ENCODE measurements at places on chromosomes 12 and 14. TPM values are rescaled to one million over a fixed set of nuclear protein-coding genes. Genes with fewer than 3 reads are reported as not detected.
A peak's percentile ranks its signal among the peaks of the same experiment; 100 is the strongest.

The ANO2 gene
- not detected for total RNA-seq

The LRIG3 gene
- total RNA-seq: 0.13 TPM

The LRRC10 gene
- total RNA-seq: not detected

The MGAT4C gene
- not detected for total RNA-seq

GRCh38 chr12:3869433-3869832 lies 3.8 kb downstream of the PARP11 start:
- DNase-seq: no peak

DNA sequence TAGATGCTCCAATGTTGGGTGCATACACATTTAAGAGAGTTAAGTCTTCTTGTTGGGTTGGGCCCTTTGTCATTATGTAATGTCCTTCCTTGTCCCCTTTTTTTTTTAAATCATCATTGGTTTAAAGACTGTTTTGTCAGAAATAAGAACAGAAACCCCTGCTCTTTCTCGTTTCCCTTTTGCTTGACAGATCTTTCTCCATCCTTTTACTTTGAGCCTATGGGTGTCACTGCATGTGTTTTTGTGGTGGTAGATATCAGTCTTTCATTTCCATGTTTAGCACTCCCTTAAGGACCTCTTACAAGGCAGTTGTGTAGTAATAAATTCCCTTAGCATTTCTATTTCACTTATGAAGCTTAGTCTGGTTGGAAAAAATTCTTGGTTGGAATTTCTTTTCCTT lies 47.4 kb downstream of the RTN1 start:
- no peak for DNase-seq

The NEUROD4 gene
- not detected for total RNA-seq

DNA sequence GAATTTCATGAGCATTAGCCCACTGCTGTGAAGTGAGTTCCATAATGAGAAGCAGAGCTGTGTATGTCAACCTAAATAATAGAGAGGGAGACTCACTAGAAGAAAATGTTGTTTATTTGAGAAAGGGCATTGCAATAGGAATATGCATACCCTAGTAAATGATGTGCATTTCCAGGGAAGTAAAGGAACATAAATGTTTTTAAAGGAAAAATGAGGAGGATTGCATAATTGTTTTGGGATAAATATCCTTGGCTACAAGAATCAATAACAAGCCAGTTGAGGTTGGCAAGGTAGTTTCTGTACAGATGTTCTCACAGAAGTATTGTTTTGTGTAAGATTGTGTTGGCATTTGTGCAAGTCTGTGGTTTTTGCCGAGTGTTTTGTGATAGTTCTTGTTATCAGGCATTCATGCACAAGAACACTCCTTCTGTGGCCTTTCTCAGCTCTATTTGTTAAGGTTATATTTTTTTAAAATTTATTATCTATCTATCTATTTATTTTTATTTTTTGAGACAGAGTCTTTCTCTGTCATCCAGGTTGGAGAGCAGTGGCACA lies 47.1 kb downstream of the EMP1 start:
- no peak for DNase-seq

- DNase-seq: no peak
These were observed 37.6 kb downstream of the TMEM116 start for GRCh38 chr12:111975161-111975931.

The CD163 gene
- total RNA-seq: 0.62 TPM

DNA sequence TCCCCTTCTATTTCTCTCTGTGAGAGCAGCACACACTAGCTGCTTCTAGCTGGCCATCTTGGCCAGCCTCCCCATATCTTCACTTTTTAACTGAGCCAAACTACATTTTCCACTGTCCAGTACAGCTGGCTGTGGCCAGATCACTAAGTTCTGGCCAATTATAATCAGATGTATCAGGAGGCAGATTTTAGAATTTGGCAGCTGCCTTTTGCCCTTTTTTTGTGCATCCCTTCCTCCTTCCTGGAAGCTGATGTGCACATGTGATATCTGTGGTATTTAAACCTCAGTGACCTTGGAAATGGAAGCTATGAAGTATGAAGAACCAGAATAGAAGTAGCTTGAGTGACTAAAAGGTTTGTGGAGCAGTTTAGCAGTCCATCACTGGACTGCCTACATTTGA lies 49.8 kb upstream of the ANO6 start:
- no peak for DNase-seq

GRCh38 chr12:92445253-92446082 lies 257.3 kb upstream of the PLEKHG7 start:
- DNase-seq: no peak

DNA sequence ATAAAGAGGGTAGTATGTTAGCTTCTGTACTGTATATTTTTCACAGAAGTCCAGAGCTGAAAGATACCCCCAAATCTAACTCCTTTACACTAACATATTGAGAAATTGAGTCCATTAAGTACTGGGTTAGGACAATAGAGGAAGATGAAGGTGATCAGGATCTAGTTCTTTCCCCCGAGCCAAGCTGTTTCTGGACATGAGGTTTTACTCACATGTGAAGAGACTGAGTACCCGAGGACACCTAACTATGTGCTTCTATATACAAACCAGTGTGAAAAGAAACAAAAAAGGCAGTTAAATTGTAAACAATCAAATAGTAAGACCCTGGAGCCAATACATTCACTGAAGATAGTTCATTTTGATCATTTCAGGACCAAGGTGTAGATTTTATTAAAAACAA lies 3.8 kb upstream of the TRHDE start:
- DNase-seq: no peak

The KLHL33 gene
- total RNA-seq: not detected

The TMPRSS12 gene
- total RNA-seq: not detected

GRCh38 chr14:72201645-72202044 lies 269.4 kb downstream of the RGS6 start:
- no peak for DNase-seq

The DCTN2 gene
- total RNA-seq: 129 TPM

DNA sequence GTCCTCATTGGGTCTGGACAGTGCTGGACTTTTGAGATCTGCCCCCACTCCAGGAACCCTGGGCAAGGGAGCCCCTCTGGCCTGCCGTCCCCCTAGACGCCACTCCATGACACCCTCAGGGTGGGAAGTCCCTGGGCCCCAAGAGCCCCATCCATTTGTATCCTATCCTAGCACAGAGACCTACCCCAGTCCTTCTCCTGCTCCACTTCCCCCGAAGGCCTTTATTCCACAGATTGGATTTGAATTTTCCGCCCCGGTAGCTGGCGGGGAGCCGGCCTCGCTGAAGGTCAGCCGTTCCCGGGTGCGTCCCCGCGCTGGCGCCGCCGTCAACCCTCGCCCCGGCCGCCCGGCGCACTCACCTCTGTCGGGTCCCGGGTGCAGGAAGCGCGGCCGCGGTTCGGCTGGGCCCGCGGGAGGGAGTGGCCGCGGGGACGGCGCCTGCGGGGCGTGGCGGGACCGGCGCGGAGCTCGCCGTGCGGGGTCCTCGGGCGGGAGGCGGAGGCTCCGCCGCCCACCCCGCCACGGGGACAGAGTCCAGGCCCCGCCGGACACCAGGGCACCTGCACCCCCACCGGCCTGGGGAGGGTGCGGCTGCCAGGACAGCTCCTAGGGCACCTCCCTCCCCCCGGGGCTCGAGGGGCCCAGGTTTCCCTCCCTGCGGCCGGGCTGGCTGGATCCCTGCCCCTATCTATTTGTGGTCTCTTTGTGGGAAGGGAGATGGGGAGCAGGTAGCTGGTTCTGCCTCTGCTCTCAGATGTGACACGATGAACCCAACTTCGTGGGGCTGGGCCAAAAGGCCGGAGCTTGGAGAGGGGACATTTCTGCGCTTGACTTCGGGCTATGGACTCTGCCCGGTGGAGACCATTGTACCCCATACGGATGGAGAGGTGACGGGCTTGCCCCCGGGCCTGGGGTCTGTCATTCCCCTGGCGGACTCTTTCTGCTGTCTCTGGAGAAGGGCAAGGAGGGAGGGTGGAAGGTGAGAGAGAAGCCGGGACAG lies 19.9 kb upstream of the GPR68 start:
- DNase-seq: peak; percentile 46

DNA sequence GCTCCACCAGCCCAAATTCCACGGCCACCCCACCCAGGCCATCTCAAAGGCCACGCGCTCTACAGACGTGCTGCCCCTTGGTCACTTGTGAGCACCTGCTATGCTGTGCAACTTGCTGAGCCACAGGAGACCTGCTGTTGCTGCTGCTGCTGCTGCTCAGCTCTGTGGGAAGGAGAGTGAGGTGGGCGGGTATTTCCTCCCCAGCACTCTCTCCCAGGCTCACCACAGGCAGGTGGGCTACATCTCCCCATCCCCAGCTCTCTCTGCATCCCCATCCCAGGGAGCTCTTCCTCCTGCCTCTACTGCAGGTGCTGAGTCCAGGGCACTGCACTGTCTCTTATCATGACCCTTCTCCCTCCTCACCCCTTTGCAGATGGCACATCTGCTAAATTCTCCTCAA lies 306.9 kb downstream of the BCL11B start:
- no peak for DNase-seq

The KRT83 gene
- total RNA-seq: not detected

The ACOT4 gene
- not detected for total RNA-seq

The CFAP54 gene
- total RNA-seq: 0.09 TPM

The NGB gene
- total RNA-seq: not detected

GRCh38 chr14:69137416-69137815 lies 15.5 kb downstream of the DCAF5 start:
- DNase-seq: no peak

GRCh38 chr14:97106166-97106565 lies 309.0 kb downstream of the VRK1 start:
- DNase-seq: no peak

The P2RX4 gene
- 14.2 TPM for total RNA-seq

The LTB4R gene
- total RNA-seq: 3.7 TPM

The CNPY2 gene
- total RNA-seq: 135 TPM

DNA sequence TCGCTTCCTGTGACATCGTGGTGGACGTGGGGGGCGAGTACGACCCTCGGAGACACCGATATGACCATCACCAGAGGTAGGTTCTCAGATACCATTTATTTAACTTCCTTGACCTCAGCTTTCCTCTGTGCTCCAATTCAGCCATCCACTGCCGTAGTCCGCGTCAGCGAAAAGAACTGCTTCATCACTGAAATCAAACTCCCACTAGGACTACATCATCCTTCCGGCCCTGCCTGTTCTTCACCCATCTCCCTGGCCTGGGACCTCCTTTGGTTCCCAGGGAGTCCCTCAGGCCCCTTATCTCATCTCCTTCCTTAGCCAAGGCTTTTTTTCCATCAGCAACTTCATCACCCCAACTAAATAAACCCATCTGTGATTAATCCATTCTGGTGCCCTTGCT lies 692 bp downstream of the MYG1 start:
- DNase-seq: no peak

GRCh38 chr12:52390739-52391617 lies 5.5 kb upstream of the KRT84 start:
- peak; percentile 29 for DNase-seq

The C12orf42 gene
- not detected for total RNA-seq

DNA sequence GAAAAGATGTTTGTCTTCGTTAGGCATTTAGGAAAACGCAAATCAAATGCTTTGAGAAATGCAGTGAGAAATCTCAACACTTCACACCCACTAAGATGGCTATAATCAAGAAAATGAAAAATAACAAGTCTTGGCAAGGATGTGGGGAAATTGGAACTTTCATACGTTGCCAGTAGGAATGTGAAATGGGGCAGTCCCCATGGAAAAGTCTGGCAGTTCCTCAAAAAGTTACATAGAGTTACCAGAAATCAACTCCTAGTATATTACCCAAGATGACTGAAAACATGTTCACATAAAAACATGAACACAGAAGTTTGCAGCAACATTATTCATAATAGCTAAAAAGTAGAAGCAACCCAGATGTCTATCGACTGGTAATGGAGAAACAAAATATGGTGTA lies 41.5 kb upstream of the LRTM2 start:
- no peak for DNase-seq

DNA sequence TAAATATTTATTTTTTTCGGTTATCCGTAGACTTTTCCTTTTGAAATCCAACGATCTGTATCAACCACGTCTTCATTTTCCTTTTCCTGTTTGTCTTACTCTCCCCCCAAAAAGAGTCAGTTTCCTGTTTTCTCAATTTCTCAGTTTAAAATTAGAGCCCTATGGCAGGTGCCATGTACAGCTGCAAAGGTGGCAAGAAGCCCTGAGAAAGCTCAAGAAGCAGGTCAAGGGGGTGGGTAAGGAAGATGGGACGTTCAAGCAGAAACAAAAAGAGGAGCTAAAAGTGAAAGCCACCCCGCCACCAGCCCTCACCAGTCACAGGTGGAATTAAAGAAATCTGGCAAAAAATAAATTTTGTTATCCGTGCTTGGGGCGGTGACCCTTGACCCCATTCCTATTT lies 26.7 kb downstream of the SLC35E3 start:
- no peak for DNase-seq

GRCh38 chr12:14367040-14367661 lies 1.7 kb downstream of the ATF7IP start:
- no peak for DNase-seq

GRCh38 chr12:53267999-53268629 lies at the start of gene ESPL1:
ESPL1 (plus strand) TSS chr12:53268299; CDS start chr12:53268767, 468 bp downstream.
- peak; percentile 95 for DNase-seq

The TEX52 gene
- total RNA-seq: not detected

GRCh38 chr14:52318826-52319645 lies 4.9 kb downstream of the PTGER2 start:
- no peak for DNase-seq

The CLEC4D gene
- total RNA-seq: not detected

The METTL1 gene
- total RNA-seq: 44.0 TPM

- no peak for DNase-seq
These were observed 69.9 kb downstream of the RAD52 start for GRCh38 chr12:879641-880040.

- DNase-seq: no peak
These were observed 33.3 kb downstream of the PPP2R3C start for GRCh38 chr14:35088514-35088913.

The ZNF891 gene
- total RNA-seq: 1.2 TPM

- DNase-seq: no peak
These were observed 7.9 kb downstream of the EIF2B2 start for GRCh38 chr14:75010472-75011093.

The BHLHE41 gene
- total RNA-seq: not detected

The SYCP3 gene
- total RNA-seq: not detected

The RNASE2 gene
- total RNA-seq: not detected

All from K562 (cell line).